ENCODE measurements at places on chromosomes 13 and 19.

DNA sequence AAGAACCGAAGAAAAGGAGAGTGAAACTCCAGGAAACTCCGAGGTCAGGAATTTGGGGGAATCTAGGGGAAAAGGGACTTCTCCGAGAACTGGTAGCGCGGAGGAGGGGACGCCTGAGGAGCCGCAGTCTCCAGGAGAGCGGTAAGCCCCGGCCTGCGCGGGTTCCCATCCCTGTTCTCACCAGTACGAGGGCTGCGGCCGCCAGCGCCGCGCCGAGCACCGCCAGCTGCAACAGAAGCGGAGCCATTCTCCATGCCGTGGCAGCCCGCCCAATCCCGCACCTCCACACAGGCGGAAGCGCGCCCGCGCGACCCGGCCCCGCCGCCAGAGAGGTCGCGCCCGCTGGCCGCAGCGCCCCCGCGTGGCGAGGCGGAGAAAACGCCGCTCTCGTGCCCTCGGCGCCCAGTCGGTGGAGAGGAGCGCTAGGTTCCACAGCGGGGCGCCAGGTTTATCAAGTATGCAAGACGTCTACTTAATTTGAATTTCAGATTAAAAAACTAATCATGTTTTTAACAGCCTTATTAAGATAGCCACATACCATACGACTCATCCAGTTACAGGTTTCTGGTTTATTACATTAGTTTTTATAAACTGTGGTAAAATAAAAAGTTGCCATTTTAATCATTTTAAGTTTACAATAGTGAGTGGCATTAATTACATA is at the start of gene ALG5:
ALG5 (minus strand) TSS at position 287 of the 661 bp plus-strand sequence; CDS start at position 247, 40 bp downstream.
- DNase-seq: peak; percentile 92

DNA sequence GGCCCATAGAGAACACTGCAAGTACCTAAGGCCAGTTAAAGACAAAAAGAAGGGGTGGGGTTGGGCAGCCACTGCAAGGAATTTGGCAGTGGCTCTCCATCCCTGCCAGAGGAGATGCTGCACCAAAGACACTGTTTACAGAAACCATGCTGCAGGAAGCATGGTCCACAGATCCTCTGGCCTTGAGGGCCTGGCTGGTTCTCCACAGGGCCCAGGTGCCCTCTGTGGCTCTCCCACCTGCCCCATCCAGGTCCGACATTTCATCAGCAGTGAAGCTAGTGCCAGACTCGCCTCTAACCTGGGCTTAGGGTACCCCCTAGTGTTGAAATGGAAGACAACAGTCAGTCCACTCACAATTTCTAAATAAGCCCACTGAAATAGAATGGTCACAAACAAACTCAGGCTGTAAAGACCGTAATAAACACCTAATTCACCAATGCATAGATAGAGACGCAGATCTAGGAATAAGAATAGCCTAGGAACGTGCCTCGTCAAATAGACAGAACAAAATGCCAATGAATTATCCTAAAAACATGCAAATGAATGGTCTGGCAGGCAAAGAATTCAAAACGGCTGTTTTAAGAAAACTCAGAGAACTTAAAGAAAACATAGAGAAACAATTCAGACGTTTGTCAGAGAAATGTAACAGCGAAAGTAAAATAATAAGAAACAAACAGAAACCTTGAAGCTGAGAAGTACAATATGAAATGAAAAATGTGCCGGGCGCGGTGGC is 23.3 kb downstream of the LYPD4 start:
- DNase-seq: peak; percentile 39

DNA sequence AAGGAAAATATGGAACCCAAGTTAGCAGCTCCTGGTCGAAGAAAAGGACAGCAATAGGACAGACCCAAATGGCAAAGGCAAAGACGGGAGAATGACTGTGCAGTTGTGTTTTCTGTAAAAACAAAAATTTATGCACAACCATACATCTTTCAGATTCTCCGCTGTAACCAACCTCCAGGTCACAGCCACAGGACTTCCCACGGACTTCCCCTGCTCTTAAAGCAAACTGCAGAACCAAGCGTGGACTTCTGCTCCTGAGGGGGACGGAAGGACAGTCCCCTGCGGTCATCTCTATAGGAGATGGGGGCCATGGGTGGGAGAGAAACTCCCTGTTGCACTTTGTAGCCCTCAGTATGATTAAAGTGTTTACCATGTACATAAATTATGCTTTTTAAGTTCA is 2.5 kb downstream of the GRTP1 start:
- no peak for DNase-seq

GRCh38 chr19:6238643-6239281 is 41.0 kb downstream of the MLLT1 start:
- no peak for DNase-seq

DNA sequence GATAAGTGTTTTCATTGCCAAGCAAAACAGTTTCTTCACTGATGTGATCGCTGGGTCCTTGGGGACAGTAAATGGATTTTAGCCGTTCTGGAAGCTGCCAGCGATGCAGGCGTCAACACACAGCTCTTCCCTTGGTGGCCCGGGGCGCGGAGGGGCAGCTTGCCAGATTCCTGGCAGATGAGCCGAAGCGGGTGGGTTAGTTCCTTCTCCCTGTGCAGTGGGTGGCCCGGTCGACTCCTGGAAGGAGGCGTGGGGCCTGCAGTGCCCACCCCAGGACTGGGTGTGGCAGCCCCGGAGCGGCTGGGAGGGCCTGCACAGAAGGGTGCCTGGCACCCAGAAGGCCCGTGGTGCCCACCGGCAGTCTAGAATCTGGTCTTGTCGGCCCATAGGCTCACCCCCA is 69.0 kb downstream of the KDM4B start:
- DNase-seq: no peak

- DNase-seq: peak; percentile 64
Observed at GRCh38 chr19:48963371-48964204, 1.5 kb upstream of the FTL start.

DNA sequence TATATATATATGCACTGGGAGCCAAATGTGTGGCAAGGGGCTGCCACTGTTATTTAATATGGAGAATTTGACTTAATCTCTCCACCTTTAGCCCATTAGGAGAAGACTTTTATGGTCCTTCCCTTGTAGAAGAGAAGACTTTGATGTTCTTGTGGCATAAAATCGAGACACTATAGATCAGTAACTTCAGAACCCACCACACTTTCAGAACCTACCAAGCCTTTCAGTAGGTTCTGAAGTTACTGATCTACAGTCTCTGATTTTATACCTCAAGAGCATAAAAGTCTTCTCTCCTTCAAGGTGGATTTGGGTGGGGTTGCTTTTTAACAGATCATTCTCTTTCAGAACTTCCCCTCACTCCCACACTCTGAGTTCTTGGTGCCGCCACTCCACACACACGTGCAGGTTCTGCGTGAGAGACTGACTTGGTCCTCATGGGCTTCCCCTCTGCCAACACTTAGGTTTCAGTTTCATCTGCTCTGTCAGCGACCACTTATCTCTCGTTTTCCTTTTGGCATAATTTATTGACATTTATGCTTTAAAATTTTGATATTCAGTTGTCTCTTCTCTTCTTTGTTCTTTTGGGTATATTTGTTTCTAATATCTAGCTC is 213.4 kb upstream of the PCDH17 start:
- DNase-seq: no peak

GRCh38 chr13:48038761-48039160 is 1.2 kb downstream of the NUDT15 start:
- DNase-seq: no peak

DNA sequence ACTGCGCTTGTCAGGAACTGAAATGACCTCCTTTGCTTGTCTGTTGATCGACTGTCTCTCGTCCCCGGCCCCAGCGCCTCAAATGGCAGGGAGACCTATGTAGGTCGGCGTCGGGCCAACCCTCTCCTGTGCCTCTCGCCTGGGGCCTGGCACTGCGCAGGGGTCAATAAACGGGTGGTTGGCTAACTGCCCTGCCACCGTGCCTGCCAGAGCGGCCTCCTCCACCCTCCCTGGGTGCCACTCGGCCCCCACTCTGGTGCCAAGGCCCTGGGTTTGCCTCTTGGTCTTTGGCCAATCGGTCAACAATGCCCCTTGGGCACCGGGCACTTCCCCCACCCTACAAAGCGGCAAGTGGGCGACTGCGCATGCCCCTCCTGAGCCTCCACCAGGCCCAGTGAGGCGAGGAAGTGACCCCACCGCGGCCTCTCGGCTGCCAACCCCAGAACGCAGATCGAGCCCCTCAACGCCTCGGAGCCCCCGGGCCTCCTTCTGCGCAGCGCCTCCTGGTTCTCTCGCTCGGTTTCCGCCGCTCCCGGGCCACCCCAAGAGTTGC is 1.1 kb downstream of the KEAP1 start:
- peak; percentile 42 for DNase-seq

GRCh38 chr13:42746866-42747265 is 34.5 kb upstream of the FAM216B start:
- no peak for DNase-seq

DNA sequence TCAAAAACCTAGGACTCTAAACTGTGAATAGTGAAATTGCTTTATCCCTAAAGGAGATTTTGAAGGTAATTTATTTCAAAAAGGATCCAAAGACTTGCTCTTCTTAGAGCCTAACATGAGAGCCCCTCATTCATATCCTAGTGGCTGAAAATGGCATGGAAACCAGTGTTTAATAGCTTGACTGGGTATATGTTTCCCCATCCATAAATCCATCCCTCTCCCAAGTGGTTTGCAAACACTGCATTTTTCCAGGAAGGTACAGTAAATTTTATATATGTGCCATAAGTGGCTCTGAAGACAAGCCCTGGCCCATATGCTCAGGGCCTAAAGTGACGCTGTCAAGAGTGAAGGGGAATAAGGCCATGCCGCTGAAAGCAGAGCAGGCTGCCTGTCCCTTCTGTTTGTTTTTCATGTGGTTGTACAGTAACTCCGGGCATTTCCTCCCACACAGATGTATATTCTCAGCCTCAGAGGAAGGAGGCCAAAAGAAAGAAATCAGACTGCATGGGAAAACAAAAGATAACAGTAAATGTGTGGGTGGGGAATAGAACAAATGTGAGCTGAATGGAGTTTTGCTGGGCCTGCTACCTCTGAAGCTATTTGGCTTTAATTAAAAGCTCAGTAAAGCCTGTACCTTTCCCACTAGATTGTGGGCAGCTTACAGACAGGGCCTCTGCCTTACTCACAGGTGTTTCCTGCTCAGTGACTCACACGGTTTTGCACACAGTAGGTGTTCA is 181.9 kb downstream of the PCDH9 start:
- DNase-seq: no peak

- no peak for DNase-seq
Observed at GRCh38 chr13:94550062-94550738, 45.8 kb downstream of the TGDS start.

DNA sequence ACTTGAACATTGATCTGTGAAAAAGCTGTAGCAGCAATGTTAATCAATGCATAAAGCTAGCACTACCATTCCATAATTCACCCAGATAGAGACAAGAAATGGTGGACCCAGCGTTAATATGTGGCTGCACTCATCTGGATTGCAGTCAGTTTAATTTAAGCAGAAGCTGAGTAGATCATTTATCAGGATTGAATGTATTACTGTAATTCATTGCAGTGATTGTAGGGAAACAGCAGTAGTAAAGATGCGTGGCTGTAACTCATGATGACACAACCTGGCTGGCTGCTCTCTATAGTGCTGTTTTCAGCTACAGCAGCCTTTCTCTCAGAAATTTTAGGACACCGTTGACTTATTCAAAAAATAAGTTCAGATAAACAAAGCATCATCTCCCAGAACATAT is 499.5 kb upstream of the SLITRK6 start:
- DNase-seq: no peak

DNA sequence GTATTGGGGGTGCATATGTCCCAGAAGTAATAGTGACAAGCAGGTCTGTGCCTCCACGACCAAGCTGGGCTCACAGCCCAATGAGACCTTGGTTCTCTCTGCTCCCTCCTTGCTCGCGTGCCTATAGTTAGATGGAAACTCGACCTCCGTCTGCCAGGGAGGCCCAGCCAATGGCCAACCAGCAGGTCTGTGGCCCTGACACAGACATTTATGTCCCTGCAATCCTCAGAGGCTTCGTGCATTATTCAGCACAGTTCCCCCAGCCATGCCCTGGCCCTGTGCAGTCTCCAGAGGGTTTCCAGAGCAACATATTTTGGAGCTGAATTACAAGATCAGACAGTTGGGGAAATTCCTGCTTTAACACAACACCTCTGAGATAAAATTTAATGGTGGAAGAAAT is 105.1 kb downstream of the UQCRFS1 start:
- no peak for DNase-seq

GRCh38 chr19:47447470-47448359 is 24.0 kb downstream of the SLC8A2 start:
- DNase-seq: peak; percentile 49

DNA sequence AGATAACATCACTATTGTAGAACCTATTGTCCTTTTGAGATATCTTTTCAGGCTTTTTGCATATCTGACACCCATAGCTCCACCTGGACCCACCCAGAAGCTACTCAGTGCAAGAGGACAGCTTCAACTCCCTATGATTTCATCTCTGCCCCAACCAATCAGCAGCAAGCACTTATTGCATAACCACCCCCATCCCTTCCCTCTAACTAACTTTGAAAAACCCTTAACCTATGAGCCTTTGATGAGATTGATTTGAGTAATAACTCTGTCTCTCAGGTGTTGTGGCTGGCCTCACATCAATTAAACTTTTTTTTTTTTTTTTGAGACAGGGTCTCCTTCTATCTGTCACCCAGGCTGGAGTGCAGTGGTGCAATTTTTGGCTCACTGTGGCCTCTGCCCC is 13.4 kb upstream of the MTRF1 start:
- DNase-seq: no peak

DNA sequence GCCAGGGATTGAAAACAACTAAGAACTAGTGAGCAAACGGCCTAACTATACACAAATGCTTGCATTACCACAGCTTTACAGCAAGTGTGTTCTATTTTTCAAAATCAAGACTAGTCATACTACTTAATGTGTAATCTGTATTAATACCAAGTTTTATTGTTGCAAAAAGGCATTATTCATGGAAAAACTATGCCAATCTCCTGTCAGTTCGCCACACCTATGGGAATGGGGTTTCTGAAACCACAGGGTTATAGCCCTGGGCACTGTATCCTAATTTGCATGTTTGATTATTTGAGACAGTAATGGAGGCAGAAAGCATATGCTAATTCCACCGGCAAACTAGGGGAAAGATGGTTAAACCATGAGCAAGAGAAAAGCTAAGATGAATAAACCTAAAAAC is 14.3 kb downstream of the GAS6 start:
- DNase-seq: no peak

DNA sequence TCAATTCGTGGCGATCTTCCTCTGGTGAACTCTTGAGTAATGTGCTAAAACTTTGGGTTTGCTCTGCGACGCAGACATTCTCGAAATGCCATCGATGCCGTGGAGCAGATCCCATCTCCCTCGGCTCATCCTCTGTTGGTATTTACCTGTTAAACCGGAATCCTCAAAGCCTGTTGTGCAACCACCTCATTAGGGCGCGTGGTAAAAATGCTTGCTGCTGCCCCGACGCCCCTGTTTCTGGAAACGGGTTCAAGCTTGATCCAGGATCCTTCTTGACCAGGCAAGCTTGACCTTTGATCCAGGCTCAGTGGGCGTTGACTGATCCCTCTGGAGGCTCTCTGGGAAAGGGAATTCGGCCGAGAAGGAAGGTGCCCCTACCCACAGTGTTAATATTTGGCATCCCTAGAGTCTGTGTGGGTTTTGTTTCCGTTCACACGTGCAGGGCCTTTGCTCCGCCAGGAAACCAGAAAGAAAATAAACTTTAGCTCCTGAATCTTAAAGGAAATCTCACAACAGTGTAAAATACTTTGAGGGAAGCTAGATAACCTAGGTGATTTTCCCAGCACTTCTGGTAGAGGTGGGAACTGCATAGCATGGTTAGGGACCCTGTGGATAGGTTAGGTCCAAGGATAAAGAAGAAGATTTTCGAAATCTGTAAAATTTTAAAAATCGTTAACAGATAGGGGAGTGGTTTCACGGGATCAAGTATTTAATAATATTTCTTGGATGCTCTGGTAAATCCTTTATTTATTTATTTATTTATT is 1.1 kb downstream of the LSM14A start:
- no peak for DNase-seq

- DNase-seq: no peak
Observed at GRCh38 chr13:50493683-50494082, 349.8 kb downstream of the DLEU7 start.

Measured in CD4-positive, alpha-beta T cell treated with Interleukin-15 for 1 hour (primary cell).